Small intestine (tissue), 16 donors: ENCODE measurements at places on chromosomes 6 and 20. TPM values are rescaled to one million over a fixed set of nuclear protein-coding genes. Genes with fewer than 3 reads are reported as not detected.

The LY6G5B gene
- polyA plus RNA-seq = 3.9 TPM

The UNC5CL gene
- 31.9 TPM for polyA plus RNA-seq

The SYCP2L gene
- 0.07 TPM for polyA plus RNA-seq

The TMEM74B gene
- 10.5 TPM for polyA plus RNA-seq

The ARG1 gene
- polyA plus RNA-seq = 0.34 TPM
